ENCODE measurements at places on chromosomes 16 and 17.

GRCh38 chr17:50049636-50050035 is 6.3 kb upstream of the ITGA3 start:
- no peak for DNase-seq

DNA sequence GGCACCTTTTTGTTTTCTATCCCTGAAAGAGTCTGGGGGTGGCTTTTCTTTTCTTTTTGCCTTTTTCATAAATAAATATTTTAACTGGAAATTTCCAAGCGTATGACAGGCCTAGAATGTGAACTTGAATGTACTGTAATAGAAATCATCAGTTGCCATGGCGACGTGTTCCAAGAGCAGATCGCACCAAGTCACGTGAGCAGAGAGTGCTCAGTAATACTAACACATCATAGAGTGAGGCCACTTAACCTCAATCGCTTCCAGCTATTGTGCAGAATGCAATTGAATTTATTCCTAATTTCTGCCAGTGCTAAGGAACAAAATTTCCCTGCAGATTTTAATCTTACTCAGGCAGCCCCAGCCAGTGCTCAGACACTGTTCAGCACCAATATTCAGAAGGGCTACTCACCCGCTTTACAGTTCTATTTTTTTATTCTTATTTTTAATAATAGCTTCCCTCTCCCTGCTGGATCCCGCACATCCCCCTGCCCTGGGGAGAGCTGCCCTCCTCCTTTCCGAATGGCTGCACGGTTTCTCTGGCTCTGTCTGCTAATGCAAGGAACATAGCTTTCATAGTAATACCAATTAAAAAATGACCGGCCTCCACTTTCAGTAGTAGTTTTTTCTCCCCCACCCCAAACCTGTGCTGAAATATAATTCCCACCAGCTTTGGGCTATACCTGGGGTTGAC is 26.2 kb upstream of the PMFBP1 start:
- DNase-seq, result no peak

DNA sequence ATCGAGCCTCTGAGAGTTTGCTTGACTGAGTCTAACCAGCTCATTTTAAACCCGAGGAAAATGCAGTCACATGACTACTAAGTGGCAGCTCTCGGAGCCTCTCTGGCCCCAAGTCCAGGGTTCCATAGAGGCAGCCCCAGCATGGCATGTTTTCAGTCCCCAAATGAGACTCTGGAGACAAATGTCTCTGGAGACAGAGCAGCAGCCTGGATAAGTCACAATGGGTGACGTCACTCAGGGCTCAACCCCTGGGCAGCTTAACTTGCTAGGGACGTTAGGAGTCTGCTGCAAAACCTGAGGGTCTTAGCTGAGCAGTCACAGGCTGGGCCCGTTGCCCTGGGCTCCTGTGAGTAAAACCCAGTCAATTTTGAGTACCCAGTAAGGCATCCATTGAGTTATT is 6.9 kb upstream of the STH start:
- no peak for DNase-seq

GRCh38 chr16:5386989-5387388 is 289.4 kb upstream of the EEF2KMT start:
- no peak for DNase-seq

GRCh38 chr16:85577899-85578598 is 35.1 kb upstream of the GSE1 start:
- DNase-seq, result no peak

Data from activated naive CD4-positive, alpha-beta T cell treated with anti-CD3 and anti-CD28 coated beads, Interleukin-2, amount 50 U/mL, for 16 hours (primary cell).